ENCODE measurements at places on chromosomes 13 and 19.

- no peak for DNase-seq
These were observed 46.4 kb downstream of the PSG3 start for GRCh38 chr19:42693760-42694350.

GRCh38 chr19:45676851-45677263 lies 8.8 kb downstream of the GIPR start:
- no peak for DNase-seq

- no peak for DNase-seq
These were observed 47.8 kb upstream of the C1QTNF9 start for GRCh38 chr13:24261566-24261965.

DNA sequence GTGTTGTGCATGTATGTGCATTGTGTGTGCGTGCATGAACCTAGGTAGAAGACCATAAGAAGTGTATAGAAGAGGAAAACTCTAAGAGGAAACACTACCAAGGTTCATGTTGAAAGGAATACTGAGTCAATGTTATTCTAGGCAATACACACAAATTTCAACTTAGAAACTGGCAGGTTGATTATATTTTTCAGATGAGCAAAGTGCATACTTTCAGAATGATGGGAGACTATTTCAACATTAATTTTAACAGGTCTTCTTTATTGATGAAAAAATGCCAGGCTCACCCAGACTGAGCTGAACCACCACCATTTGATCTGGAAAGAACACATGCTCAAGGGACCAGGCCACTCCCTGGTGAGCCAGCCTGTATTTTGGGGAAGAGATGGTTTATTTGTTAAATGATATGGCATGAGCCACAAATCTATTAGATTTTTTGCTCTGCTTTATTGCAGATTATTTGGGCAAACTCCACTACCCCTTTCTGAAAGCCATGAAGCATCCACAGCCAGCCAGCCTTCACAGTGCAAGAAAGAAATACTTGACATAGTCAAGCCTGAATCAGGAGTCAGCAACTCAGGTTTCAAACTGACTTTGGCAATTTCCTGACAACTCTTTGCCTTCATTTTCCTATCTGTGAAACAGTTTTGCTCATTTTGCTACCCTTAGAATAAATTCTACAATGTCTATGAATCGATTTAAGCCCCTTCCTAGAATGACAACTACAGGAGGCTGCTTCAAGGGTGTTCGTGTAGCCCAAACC lies 368.9 kb downstream of the COG6 start:
- no peak for DNase-seq

DNA sequence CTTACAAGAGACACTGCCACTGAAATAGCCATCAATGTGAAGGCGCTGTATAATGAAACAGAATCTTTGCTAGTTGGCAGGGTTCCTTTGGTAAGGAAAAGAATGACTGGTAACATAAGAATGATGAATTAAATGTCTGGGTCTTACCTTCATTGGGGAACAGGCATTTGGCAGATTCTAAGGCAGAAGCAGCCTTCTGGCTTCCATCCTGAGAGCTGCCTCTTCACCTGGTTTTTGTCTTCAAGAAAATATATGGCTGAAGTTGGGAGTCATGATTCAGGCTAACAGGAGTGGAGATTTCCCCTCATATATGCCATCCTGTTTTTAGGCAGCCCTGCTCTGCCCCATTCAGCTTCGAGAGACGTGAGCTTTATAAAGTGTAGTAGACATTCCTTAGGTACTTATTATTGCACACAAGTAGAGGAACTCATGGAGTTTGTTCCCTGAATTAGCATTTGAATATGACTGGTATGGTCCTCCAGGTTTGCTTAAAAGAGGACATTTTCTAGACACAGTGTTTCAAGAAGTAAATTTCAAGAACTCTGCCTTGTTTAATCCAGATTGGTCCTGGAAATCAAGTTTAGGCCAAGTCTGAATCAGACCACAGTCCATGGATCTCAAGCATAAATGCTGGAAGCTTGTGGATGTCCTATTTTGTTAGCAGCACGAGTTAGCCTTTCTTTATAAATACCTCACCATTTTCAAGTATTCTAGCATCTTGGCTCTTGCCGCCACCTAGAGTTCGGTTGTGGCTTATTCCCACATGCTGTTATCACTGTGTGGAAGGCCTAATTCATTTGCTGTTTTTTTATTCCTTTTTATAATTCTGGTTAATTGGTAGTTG lies 56.2 kb upstream of the AKAP11 start:
- no peak for DNase-seq

GRCh38 chr13:63409791-63410351 lies 1994.2 kb upstream of the PCDH20 start:
- DNase-seq = no peak

DNA sequence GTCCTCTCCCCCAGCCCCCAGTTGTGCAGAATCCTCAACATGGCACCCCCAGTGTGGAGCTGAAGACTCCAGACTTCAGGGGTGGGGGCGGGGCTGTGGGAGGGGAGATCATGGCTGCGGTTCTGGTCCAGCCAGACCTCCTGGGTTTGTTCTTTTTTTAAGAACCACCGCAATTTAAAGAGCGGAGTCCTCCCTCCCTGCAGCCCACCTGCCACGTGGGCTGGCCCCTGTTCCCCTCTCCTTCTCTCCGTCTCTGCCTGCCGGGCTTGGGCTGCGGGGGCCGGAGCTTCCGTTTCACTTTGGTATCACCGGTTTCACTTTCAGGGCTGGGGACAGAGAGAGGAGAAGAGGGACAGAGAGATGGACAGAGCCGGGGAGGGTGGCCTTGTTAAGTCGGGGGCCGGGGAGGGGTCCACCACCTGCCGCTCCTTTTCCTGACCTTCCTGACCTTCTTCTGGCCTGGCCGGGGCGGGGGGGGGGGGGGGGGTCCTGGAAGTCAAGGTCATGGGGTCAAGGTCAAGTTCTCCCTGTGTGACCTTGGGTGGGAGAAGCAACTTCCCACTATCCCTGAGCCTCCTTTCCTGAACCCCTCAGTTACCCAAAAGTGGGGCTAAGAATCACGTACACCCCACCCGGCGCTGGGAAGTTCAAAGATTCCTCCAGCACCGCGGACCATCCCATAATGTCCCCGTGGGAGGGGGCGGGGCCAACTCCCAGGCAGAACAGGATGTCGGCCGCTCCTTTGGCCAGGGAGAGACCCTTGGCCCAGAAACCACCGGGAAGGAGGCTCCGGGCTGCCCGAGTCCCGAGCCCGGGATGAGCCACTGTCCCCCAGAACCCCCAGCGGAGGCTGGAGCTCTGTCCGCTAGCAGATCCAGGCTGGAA lies 11.3 kb upstream of the ZBTB7A start:
- DNase-seq = no peak

DNA sequence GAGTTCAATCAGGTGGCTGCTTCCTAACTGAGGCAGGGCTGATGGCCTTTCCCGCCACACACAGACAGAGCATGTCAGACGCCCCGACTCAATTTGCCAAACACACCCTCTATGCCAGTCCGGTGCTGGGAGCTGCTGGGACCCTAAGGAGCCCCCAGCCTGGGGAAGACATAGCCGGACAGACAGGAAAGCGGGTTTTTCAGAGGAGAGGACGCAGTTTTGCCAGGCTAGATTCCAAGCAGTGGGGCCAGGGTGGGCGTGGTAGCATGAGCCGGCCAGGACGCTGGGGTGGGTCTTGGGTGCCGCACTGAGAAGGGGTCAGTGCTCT lies 19.8 kb downstream of the MAST3 start:
- no peak for DNase-seq

DNA sequence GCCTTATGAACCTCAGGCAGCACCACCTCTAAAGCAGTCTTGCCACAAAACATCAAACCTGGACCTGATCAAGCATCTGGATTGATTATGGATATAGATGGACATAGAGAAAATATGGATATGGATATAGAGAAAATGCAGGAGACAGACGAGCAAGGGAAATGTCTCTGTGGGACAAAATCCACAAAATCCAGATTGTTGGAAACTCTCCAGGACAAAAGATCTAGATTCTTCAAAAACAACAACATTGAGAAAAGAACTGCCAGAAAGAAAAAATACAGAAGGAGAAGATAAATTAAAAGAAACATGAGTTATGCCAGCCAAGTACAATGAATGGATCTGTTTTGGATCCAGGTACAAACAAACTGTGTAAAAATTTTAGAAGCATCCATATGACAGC lies 1176.5 kb downstream of the UQCRFS1 start:
- DNase-seq = no peak

GRCh38 chr19:18158467-18158866 lies 5.5 kb downstream of the PIK3R2 start:
- no peak for DNase-seq

- DNase-seq = no peak
These were observed 6.4 kb downstream of the IGFL3 start for GRCh38 chr19:46118136-46118535.

GRCh38 chr19:426725-427445 lies 17.9 kb upstream of the C2CD4C start:
- DNase-seq = no peak

DNA sequence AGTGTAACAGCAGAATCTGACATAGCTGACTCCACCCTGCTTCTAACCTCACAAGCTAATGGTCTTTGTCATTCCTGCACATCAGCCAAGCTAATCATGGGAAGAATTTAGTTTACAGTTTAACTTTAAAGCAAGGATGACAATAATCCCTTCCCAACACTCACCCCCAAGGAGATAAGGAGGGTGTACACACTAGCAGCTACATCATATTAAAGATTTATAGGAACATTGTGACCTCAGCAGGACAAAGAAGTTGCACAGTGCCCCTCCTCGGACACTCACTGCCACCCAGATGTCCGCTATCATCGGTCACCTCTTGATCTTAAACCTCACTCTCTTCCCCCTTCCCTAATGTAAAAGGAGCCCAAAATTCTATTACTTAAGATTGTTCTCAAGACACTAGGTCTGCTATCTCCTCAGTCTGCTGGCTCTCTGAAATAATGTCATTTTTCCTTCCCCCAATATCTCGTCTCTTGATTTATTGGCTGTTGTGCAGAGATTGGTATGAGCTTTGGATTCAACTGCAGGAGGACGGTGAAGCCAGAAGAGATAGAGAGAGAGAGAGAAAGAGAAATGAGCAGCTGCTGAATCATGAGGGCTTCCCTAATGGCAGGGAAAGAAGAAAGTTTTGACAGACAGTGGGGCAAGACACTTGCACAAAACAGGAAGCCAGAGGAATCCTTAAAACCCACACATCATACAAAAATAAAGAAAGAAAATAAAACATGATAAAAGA lies 17.5 kb upstream of the FFAR2 start:
- no peak for DNase-seq

- DNase-seq = no peak
These were observed 226.4 kb downstream of the COG6 start for GRCh38 chr13:39881887-39882286.

DNA sequence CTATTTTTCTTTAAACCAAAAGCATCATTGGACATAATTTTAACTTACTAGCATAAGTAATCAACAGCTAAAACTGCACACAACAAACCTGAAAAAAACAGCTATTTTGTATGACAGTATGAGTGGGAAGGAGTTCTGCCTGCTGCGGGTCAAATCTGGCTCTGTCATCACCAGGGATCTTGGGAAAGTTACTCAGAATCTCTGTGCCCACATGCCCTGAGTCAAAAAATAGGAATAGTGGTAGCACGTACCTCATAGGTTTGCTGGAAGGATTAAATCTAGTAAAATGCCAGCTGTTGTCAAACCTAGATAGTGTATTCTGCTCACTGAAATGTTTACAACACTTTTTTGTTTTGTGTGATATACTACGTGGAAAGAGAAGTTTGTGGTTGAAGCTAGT lies 1.1 kb downstream of the CLN5 start:
- no peak for DNase-seq

- no peak for DNase-seq
These were observed 19.5 kb upstream of the ALOX5AP start for GRCh38 chr13:30715837-30716236.

DNA sequence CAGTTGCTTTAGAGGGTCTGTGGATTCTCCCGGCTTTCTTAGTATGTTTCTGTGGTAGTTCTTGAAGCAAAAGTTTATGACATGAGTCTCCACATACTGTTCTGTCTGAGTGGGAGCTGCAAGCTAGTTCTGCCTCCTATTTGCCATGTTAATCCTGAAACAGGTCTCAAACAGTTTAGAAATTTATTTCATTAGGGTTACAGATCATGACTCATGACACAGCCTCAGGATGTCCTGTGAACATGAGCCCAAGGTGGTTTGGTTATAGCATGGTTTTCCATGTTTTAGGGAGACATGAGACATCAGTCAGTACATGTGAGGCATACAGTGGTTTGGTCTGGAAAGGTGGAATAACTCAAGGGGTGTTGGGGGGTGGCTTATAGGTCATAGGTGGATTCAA lies 77.5 kb downstream of the FNDC3A start:
- no peak for DNase-seq

GRCh38 chr19:34575206-34575605 lies 93.6 kb downstream of the WTIP start:
- peak; percentile 21 for DNase-seq

- no peak for DNase-seq
These were observed 6.0 kb upstream of the BCL3 start for GRCh38 chr19:44742330-44743061.

DNA sequence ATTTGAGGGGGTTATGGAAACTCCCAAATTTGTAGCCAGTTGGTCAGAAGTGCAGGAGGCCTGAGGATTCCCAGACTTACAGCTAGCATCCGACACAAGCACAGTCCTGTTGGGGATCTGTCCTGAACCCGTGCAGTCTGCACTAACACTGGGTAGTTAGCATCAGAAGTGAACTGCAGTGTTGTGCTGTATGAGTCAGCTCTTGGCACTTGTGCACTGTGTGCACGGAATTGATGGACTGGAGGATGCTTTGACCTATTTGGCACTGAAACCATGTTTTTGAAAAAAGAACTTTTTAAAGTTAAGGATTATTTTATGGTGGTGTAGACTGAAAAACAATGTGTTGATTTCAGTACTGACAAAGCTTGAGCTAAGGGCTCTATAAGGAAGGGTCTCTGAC lies 279.0 kb downstream of the NHLRC3 start:
- DNase-seq = no peak

DNA sequence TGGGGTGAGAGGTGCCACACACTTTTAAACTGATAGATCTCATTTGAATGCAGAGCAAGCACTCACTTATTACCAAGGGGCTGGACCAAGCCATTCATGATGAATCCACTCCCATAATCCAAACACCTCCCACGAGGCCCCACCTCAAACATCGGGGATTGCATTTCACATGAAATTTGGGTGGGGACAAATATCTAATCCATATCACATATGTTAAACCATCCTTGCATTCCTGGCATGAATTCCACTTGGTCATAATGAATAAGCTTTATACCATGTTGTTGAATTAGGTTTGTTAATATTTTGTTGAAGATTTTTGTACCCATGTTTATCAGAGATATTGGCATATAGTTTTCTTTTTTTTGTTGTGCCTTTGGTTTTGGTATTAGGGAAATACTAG lies 1198.7 kb upstream of the ATXN8OS start:
- no peak for DNase-seq

Measured in liver (tissue), 10 donors.